Spinal cord (tissue), 10 donors: ENCODE measurements at places on chromosomes 6 and 20. TPM values are rescaled to one million over a fixed set of nuclear protein-coding genes. Genes with fewer than 3 reads are reported as not detected.

Gene CLPSL1
- not detected for total RNA-seq

- H3K4me1 ChIP-seq, result no peaks in the 10 kb centered on the region
- DNase-seq, result no peak
- H3K4me3 ChIP-seq, result no peak overlapping the region
- H3K27me3 ChIP-seq, result no peaks in the 10 kb centered on the region
These were observed 512.0 kb downstream of the CDKAL1 start for GRCh38 chr6:21046276-21046675.

Gene NUS1
- 13.8 TPM for total RNA-seq

DNA sequence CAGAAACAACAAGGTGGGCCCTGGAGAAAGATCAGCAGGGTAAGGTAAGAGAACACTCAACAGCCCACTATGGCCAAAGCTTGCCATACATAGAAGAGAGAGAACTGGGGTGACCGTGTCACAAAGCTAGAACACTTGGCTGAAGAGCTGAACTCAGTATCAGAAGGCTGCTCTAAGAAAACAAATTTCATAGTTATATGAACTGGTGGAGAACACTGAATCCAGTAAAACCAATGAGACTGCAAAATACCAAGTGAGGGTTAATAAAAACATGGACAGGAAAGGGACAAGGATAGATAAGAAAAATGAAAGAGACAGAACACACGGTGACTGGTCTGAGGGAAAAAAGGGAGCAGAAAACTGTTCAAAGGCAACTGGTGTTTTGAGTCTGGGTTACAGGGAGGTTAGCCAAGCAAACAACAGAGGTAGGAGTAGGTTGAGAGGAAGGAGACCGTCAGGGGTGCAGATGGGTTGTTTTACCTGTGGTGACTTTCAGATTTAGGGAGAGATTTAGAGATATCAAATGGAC, 56.5 kb downstream of the GMDS start:
- no peaks in the 10 kb centered on the region for H3K4me1 ChIP-seq
- H3K27ac ChIP-seq, result no peak overlapping the region
- no peak for DNase-seq
- H3K36me3 ChIP-seq, result peaks cover 2% of the 10 kb centered on the region
- H3K4me3 ChIP-seq, result no peak overlapping the region

DNA sequence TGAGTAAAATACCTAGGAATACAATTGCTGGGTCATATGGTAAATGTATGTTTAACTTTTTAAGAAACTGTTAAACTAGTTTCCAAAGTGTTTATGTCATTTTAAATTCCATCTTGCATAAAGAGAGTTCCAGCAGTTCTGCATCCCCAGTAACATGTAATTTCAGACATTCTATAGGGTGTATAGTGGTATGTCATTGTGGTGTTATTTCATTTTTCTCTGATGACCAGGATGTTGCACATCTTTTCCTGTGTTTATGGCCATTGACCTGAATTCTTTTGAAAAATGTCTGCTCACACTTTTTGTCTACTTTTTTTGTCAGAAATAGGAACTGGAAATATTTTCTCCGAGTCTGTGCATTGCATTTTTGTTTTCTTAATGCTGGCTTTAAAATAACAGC, 128.9 kb downstream of the TMEM200A start:
- H3K4me3 ChIP-seq, result no peak overlapping the region
- DNase-seq, result no peak
- H3K4me1 ChIP-seq, result no peaks in the 10 kb centered on the region

Gene TINAG
- not detected for total RNA-seq

GRCh38 chr6:145272246-145272645, 463.1 kb downstream of the EPM2A start:
- no peak for DNase-seq
- H3K27ac ChIP-seq, result no peak overlapping the region
- no peak overlapping the region for H3K4me3 ChIP-seq
- no peaks in the 10 kb centered on the region for H3K36me3 ChIP-seq

Gene CST5
- total RNA-seq, result not detected

DNA sequence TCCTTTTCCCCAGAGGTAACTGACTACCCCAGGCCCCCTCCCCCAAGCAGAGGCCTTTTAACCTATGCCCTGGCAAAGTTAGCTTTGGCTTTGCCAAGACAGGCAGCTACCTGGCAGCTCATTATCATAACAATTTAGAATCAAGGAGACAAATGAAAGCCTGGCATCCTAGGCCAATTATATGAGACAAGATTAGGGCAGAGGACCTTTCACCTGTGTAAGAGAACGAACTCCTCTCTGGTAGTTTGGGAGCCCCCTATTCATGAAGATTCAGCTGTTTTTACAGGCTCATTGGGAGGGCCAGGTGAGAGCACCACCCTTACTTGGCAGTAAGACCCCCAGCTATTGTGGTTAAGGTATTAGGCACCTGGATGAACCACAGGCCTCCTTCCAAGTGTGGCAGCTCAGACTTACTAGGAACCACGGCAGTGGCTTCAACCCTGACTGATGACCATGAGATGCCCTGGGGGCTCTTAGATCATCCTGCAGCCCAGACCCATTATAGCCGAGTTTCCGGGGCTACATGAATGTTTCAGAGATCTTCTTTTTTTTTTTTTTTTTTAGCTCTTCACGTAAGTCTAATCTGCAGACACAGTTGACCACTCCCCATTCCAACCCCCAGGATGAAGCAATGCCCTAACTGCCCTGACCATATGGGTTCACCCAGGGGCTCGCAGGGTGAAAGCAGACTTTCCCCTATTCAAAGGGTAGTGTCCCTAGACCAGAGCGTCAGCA, 56.2 kb downstream of the RAB44 start:
- peaks cover 4% of the 10 kb centered on the region for H3K4me1 ChIP-seq
- H3K27ac ChIP-seq, result no peak overlapping the region
- DNase-seq, result no peak

DNA sequence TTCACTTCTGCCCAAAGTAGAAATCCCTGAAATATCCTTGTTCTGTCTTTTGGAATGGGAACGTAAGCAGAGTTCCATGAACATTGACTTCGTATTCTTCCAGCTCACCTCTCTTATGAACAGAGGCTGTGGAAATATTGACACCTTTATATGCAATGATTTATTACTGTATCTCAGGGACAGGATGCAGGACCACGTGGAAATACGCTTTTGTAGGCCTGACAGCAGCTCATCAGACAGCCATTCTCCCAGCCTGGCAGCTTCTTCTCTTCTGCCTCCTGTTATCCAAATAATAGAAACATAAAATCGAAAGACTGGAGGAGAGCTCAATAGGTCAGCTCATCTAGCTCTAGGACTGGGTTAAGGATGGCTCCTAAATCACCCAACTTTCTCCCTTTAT, 106.2 kb upstream of the DTNBP1 start:
- no peak overlapping the region for H3K27ac ChIP-seq
- no peaks in the 10 kb centered on the region for H3K4me1 ChIP-seq
- no peak for DNase-seq

Gene MUCL3
- not detected for total RNA-seq
